ENCODE measurements at places on chromosomes 3 and 15. TPM values are rescaled to one million over a fixed set of nuclear protein-coding genes. Genes with fewer than 3 reads are reported as not detected.

- DNase-seq: peak; percentile 50
Measured at GRCh38 chr3:13282986-13283876, 136.9 kb downstream of the NUP210 start.

GRCh38 chr3:93961026-93961425 is 12.7 kb downstream of the PROS1 start:
- no peak for DNase-seq

Gene TF
- 1.4 TPM for total RNA-seq

Gene FANCD2OS
- not detected for total RNA-seq

- no peak for DNase-seq
Measured at GRCh38 chr3:23923786-23924185, 6.9 kb downstream of the RPL15 start.

DNA sequence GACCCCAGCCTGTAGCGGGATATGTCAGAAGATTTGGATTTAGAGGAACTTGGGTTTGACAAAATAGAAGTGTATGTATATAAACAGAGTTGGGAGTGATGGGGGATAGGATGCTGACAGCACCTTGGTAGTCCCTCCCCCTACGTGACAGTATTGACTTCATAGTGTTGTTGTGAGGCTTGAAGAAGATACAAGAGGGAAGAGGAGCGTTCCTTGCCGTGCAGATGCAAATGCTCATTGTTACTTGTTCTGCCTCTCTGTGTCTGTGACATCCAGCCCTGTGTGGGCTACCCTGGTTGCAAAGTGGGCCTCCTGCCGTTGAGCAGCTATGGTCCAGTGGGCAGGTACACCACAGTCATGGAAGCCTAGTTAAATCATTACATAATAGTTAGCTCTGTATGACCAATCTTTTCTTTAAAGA is 45.0 kb downstream of the SMAD3 start:
- DNase-seq: no peak

DNA sequence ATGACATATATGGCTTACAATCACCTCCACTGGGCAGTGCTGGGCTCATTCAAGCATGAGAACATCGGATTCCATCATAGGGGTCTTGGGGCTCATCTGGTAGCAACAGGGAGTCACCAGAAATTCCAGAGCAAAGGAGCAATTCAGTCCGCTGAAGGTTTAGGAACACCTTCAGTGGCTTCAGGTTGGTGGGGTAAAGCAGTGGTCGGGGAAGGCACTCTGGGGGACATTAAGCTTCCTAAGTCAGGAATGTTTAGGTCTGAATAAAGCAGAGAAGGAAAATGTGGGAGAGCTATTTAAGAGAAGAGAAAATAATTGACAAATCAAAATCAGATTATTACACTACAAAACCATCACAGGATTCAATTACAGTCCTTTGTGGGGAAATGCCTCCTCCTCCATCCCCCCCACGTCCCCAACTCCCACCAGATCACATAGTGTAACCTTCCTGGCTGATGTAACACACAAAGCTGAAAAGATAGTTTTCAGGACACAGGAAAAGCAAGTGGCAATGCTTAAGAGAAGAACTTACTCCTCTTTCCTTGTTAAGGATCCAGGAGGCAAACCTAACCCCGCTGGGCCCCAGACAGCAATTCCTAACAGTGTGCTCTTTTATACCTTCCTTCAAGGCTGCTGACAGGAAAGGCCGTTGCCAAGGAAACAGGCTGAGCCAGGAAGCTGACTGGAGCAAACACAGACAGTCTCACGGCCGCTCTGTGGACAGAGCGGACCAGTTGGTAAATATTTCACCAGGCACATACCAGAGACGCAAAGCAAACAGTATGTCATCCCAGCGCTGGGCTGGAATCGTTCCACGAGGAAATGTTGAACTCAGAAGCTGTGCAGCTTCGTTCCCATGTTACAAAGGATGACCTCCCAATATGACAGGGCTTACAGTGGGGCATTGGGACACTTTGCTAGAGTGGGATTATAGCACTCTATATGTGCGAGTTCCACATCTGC is 57.5 kb upstream of the LMCD1 start:
- DNase-seq: peak; percentile 97

Gene C3orf20
- 0.16 TPM for total RNA-seq

Gene ADAMTS17
- total RNA-seq: 2.2 TPM
